AG09319 (cell line): ENCODE measurements at places on chromosomes 6 and 20.

DNA sequence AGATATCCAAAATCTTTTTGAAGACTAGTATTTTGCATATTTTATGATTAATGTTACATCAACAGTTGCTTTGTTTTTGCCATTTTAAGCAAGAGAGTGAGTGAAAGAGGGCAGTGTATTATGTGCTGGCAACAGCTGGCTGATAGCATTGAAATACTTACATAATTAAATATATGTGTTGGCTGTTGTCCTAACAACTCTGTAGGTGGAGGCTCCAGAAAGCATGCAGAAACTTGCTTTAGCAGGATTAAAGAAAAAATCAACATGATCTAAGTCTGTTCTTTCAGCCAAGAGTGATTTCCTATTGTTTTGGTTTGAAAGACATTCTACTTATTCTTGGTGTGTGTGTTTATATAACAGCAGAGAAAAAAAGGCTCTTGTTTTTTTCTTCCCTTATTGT, 127.5 kb downstream of the CDKAL1 start:
- no peak for DNase-seq

DNA sequence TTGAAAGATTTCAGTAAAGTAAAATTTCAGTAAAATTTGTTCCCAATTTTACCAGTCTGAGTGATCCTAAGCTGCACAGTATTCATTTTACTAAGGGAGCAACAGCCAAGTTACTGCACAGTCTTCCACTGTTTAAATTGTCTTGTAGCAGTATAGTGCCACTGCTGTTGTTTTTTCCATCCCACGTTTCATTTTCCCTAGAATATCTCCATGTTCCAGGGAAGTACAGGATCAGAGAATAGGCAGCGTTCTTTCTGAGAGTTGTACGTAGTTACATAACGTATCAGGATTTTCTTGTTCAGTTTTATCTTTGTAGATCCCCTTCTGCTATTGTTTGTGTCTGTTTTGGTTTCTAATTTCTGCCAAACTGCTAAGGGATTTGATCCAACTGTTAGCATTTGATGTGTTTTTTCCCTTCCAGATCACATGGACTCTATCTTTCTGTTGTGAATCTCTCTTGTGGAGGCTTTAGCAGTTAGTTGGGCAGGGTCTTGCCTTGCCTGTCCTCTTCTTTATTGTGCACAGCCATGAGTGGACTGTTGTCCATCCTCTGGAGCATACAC, 38.4 kb downstream of the BCKDHB start:
- DNase-seq, result no peak

DNA sequence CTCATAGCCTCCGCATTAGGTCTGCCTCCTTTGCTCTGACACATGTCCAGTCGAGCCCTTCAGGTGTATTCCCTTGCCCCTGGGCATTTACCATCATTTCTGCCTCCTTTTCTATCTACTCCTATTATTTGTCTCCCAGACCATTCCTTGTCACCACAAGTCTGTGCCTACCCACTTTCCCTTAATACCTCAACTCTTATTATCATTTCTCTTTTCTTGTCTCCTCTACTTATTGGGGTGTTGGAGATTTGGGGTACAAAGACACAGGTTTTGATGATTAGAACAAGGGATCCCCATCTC, 1.4 kb downstream of the SYNGAP1 start:
- no peak for DNase-seq

DNA sequence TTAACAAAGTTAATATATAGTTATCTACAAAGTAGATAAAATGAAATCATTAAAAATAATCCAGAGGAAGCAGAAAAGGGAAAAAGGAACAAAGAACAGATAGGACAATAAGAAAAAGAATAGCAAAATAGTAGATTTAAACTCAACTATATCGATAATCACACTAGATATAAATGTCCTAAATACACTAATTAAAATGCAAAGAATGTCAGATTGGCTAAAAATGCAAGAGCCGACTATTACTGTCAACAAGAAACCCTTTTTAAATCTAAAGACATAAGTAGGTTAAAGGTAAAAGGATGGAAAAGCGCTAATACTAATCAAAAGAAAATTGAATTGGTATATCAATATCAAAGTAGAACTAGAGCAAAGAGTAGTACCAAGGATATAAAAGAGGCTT, 164.8 kb upstream of the AKAP12 start:
- no peak for DNase-seq

DNA sequence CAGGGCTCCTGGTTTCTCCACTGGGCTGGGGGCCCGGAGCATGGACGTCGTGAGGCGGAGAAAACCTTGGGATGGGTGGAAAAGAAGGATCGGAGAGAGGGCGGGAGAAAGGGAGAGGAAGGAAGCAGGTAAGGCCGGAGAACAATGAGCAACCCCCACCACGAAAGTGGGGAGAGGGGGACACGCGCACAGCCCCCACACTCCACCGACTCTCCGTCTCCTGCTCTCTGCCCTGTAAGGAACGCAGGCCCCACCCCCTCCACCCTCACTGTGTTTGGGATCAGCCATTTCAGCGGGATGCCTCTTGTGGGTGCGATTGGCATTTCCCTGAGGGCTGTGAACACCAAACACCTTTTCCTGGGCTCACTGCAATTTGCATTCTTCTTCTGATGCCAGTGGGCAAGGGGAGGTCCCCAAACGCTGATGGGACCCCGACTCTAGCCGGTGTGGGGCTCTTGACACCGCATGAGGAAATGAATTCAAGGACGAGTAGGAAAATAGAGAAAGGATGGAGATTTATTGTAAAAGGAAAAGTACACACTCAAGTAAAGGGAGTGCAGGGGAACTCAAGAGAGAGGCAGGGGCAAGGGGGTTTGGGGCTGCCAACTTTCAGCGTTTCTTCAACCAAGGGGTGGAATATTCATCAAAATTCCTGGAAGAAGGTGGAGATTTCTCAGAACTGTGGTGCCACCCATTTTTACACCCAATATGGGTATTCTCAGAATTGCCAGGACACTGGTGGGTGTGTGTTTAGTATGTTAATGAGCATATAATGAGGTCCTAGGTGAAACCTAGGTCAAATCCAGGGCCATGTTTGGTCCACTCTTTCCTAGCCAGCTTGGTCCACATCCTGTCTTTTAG, 13.1 kb upstream of the RAET1L start:
- no peak for DNase-seq

DNA sequence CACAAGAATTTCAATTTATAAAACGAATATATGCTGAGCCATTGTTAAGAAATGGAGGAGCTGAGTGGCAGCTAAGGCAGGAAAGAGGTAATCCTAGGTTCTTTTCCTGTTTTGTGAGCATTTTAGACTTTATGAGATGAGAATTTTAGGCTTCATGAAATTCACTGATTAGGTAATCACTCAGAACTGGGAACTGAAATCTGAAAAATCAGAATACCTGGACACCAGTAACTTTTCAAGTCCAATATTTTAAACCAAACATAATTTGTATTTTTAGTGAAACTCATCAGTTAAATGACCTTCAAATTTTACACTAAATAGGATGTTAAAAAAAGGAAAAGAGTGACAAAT, 389.9 kb downstream of the HTR1B start:
- no peak for DNase-seq

DNA sequence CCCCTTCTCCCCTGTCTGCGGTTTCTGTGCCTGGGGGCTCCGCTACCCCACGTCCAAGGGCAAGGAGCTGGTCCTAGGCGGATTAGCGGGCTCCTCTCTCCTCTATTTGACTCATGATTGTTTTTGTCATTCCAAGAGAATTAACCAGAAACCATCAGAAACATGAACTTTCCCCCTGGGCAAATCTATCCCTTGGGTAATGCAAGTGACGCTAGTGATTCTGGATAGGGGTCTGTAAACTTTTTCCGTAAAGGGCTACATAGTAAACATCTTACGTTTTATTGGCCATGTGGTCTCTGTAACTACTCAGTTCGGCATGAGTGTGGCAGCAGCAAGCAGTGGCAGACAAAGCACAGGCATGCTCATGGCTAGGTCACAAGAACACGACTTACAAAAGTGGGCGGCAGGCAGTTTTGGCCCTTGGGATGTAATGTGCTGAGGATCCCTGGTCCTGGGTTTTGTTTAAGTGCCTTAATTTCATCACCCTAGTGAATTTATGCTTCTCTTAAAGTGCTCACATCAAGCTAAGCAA, 654 bp downstream of the CST11 start:
- no peak for DNase-seq

DNA sequence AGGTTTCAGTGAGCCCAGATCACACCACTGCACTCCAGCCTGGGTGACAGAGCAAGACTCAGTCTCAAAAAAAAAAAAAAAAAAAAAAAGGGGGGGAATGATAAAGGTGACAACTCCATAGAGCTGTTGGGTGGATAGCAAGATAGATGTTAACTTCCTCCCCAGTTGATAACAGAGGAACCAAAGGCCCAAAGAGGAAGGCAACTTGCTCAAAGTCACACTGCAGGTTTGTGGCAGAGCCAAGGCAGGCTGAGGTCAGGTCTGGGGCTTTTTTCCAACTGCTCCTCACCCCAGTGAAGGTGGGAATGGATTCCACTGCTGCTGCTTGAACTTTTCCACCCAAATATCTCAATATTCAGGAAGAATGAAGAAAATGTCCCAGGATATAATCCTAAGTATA, 26.7 kb downstream of the HCK start:
- DNase-seq, result no peak

DNA sequence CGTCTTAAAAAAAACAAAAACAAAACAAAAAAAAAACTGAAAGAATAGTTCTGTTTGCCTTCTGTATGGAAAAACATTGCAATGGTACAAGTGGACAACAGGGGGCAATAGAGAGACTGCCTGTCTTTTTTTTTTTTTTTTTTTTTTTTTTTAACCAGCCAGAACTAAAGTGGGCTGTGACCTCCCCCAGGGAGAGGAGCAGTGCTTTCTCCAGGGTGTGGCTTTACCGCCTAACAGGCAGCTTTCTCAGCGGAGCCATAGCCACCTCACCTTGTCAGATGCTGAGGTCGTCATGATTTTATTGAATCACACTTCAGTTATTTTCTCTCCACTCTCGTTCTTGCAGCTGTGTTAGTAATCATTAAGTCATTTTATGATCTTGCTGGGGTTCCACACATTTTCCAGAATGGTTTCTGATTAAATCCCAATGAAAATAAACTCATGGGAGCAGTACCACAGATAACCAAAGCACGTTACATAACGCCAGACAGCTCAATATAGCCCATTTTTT, 78.4 kb downstream of the GMPR start:
- DNase-seq, result no peak

DNA sequence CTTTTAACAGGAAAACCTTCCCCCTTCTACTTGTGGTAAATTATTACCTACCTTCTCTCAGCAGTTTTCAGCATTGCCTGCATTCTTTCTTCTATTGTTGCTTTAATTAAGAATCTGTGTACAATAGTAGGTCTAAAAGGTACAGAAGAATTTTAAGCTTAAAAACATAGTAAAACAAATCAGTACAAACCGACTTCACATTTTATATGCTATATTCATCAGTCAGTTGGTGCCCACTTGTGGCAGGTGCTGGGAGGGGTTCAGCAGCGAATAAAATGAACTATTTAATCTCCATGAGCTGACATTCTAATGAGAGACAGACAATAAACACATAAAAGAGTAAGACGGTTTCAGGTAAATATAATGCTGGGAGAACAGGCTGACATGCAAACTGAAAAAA, 73.4 kb upstream of the FBXO30 start:
- DNase-seq, result no peak

- no peak for DNase-seq
Observed at GRCh38 chr20:51807720-51808250, 5.5 kb upstream of the SALL4 start.

- no peak for DNase-seq
Observed at GRCh38 chr20:43191946-43192863, 2.5 kb upstream of the PTPRT start.

GRCh38 chr6:28251661-28252008, 434 bp downstream of the ZKSCAN4 start:
- DNase-seq, result no peak

- peak; percentile 44 for DNase-seq
Observed at GRCh38 chr20:33539129-33539528, 49.2 kb downstream of the CBFA2T2 start.

GRCh38 chr6:41519305-41519744, 26.9 kb upstream of the FOXP4 start:
- no peak for DNase-seq

GRCh38 chr6:73476723-73477122, 15.2 kb downstream of the MTO1 start:
- DNase-seq, result no peak

DNA sequence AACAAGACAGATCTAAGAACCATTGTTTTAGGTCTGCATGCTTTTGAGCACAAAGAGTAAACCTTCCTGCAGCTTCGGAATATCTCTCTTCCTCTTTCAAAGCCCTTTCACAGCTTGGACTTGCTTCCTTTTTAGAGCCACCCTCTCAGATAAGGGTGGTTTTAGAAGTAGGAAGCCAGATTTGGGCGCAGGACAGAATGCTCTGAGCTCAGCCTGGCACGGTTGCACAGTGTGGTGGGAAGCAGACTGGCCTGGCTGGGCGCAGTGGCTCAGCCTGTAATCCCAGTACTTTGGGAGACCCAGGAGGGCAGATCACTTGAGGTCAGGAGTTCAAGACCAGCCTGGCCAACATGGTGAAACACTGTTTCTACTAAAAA, 35.6 kb upstream of the PNRC1 start:
- DNase-seq, result no peak

GRCh38 chr20:47677635-47678453, 107.4 kb downstream of the SULF2 start:
- no peak for DNase-seq

- DNase-seq, result no peak
Observed at GRCh38 chr6:11852061-11852651, 73.6 kb upstream of the ADTRP start.

- no peak for DNase-seq
Observed at GRCh38 chr6:154268486-154268885, 88.1 kb downstream of the IPCEF1 start.

DNA sequence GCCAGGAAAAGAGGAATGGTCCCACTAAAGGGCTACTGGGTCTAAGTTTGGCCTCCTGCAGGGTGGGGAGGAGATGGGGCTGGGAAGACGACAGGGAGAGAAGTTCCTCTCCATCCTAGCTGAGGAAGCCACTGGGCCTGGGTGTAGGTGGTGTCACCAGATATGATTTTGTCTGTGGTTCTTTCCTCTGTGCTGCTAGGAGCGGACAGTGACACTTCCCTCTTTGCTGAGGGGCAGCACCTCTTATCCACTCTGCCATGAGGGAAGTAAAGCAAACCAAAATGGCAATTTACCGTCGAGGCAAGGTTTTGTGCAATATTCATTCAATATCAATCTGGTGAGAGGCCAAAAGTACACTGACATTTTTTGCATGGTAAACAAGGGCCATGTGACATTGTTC, 33.0 kb upstream of the NR2E1 start:
- no peak for DNase-seq

GRCh38 chr6:14647357-14647756, 529.8 kb downstream of the CD83 start:
- DNase-seq, result no peak

GRCh38 chr20:50498071-50498776, 12.0 kb upstream of the PTPN1 start:
- DNase-seq, result no peak

- DNase-seq, result no peak
Observed at GRCh38 chr6:2875359-2876191, 27.5 kb downstream of the SERPINB9 start.

- DNase-seq, result no peak
Observed at GRCh38 chr6:119348748-119349360, 707 bp downstream of the MAN1A1 start.

- DNase-seq, result no peak
Observed at GRCh38 chr6:105553171-105553570, 150.3 kb upstream of the PREP start.

- DNase-seq, result no peak
Observed at GRCh38 chr6:1616701-1617463, 7.2 kb downstream of the FOXC1 start.
